ENCODE measurements at places on chromosomes 2 and 18.

GRCh38 chr2:128755695-128756364 lies 437.2 kb upstream of the HS6ST1 start:
- no peak for DNase-seq

DNA sequence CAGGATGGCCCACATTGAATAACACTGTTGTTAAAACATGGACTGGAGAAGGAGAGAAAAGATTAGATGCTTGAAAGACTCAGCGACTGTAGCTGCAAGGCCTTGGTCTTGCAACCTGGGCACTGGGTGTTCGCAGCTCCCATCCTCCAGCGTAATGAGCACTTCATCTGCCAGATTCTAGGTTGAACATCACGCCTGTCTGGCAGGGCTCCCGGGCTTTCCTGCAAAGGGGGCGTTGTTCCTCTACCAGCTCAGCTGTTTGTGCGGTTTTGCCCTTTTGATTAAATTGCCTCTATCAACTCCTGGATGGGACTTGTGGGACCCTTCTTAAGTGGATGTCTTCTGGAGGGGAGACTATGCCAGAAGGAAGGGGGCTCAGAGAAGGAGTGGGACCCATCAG lies 215.4 kb downstream of the KLHL29 start:
- DNase-seq = no peak

DNA sequence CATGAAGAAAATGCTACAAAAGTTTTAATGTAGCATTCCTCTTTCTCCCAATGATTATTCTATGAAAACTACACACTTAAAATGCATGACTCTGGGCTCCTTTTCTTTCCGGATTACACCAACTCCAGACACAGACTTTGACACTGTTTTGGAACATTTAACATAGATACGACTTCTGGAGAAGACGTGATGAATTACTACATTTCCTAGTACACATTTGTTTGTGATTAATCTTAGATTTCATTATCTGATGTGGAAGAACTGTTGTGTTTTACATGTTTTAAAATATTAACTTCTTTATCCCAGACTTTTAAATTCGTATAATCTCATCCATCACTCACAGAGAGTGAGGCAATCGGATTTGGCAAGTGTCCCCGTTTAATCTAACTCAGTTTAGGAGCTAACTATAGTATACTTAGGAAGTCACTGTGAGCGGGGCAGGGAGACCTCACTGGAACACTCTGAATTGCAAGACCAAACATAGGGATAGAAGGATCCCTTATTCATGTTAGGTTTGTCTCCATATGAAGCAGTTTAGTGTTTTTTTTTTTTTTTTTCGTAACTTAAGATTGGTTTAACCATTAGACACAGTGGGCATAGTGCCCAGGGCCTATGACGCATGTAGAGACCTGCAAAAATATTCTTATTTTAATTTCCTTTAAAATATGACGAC lies 66.7 kb downstream of the PDE1A start:
- no peak for DNase-seq

GRCh38 chr18:74722237-74722636 lies 124.6 kb downstream of the ZNF407 start:
- DNase-seq = no peak

- no peak for DNase-seq
These were observed 24.5 kb downstream of the BCL2L11 start for GRCh38 chr2:111145103-111145760.

DNA sequence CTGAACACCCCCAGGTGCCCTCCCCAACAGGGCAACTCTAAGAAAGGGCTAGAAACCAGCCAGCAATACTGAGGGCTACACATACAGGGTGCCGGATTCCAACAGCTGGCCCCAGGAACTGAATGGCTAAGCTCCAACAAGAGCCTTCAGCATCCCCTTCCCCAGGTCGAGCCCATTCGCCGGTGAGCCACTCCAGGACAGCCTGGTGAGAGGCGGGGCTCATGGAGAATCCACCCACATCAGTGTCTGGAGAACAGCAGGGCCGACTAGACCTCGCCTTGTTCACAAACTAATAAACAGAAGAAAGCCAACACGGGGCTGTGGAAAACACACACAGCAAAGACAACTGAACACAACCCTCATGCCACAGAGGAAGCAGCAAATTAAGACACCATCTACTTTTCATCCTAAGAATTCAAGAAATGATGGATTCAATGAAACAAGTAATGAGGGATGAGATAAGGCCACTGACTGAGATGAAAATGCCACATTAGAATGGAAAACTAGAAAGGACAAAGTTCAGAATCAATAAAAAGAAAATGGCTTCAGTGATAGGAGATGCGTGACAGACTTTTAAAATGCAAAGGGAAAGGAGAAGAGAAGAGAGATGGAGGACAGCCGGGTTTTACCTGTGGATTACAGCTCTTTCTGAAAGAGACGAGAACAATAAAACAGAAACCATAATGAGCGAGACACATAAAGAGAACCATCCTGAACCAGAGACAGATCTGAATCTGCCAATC lies 8.2 kb downstream of the PER2 start:
- DNase-seq = no peak

GRCh38 chr2:67650291-67651133 lies 253.4 kb downstream of the ETAA1 start:
- DNase-seq = no peak

GRCh38 chr2:168147830-168148794 lies 99.3 kb downstream of the STK39 start:
- DNase-seq = no peak

DNA sequence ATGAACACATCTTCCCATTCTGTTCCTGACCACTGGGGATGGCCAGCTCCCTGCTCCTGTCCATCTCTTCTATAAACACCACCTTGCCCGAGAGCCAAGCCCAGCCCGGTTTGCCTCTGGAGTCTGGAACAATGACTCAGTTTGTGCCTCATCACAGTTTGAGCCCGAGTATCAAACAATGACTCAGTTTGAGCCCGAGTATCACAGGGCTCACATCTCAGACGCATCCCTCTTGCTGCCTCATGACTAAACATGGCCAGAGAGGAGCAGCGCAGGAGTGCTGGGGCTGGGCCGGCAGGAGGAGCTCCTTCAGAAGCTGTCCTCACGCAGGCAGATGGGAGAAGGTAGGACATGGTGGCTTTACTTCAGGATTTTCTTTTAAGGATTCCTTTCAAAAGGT lies 68.7 kb downstream of the PXDN start:
- DNase-seq = no peak

GRCh38 chr18:69980509-69980908 lies 32.8 kb upstream of the CD226 start:
- no peak for DNase-seq

DNA sequence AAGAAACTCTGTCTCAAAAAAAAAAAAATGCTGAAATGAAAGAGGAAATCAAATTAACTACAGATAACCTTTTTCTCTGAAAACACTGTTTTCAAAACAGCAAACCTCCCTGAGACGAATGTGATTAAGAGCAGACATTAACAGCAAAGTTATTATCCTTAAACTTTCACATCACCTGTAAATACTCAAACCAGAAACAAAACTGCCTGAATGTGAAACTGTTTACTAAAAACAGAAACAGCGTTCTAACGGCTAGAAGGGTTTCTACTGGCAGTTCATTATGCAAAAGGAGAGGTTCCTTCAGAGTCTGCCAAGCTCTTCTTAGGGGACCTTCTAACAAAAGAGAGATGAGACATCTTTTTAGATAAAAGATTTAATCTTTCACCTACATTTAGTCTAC lies 45.9 kb downstream of the PNO1 start:
- no peak for DNase-seq

GRCh38 chr2:183408562-183408961 lies 284.3 kb downstream of the NUP35 start:
- no peak for DNase-seq

- DNase-seq = no peak
These were observed 158.4 kb upstream of the FHL2 start for GRCh38 chr2:105557021-105557920.

DNA sequence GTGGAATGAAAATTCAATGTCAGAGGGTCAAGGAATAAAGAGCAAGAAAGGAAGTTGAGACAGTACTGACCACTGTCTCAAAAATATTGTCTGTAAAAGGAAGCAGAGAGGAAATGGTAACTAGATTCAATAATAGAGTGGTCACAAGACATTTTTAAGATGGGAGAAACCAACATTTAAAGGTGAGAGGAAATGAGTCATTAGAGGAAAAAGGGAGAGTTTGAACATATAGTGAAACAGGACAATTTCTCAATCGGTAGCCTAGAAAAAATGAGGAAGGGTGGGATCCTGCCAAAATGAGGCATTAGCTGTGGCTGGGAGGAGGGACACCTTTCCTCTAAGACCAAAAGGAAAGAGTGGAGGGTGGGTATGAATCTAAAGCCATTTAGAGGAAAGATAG lies 288.5 kb downstream of the SP3 start:
- no peak for DNase-seq

GRCh38 chr18:61587865-61588264 lies 254.6 kb downstream of the CDH20 start:
- no peak for DNase-seq

DNA sequence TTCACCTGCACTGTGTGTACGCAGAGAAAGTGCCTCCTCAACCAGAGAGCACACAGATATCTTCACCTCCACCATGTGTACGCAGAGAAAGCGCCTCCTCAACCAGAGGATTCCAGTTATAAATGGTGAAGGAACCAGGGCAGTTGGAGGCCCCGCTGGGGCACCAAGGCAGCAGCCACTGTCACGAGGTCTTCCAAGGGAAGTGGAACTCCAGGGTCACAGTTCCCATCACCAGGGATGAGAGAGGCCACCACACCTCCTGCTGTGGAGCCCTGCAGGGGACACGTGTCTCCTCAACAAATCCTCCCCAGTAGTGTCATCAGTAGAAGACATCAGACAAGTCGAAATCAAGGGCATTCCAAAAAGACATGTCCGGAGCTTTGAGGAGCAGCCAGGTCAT lies 28.2 kb upstream of the NFATC1 start:
- no peak for DNase-seq

GRCh38 chr2:122273785-122274419 lies 518.5 kb downstream of the TSN start:
- no peak for DNase-seq

GRCh38 chr2:218271865-218272530 lies 1.7 kb downstream of the PNKD start:
- no peak for DNase-seq
